NCI-H2171 (cell line): ENCODE measurements at places on chromosomes 6 and 20.

DNA sequence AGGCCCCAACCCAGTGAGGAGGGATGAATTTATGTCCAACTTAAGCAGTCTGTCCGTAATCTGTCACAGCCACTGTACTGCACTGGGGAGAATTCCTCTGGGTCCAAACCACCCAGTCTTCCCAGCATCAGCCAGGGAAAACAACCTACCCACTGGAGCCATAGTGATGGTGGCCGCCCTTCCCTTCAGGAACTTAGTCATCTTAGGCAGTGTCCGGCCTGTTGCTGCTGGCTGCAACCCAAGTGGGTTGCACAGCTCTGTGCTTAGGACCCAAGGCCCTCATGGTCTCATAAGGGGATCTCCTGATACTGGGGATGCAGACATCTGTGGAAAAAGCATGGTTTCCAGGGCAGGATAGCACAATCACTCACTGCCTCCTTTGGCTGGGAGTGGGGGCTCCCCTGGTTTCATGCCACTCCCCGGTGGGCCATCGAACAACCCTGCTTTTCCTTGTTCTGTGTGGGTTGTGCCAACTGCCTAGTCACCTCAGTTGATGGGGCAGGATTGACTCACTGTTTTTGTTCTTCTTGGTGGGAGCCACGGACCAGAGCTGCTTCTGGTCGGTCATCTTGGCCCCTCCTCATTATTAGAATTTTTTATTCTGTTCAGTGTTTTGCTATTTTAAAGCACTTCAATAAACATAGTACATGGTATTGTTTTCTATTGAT is 591.9 kb downstream of the DOK5 start:
- no peak for DNase-seq

GRCh38 chr6:11151488-11151887 is 40.0 kb upstream of the ERVFRD-1 start:
- DNase-seq = no peak

DNA sequence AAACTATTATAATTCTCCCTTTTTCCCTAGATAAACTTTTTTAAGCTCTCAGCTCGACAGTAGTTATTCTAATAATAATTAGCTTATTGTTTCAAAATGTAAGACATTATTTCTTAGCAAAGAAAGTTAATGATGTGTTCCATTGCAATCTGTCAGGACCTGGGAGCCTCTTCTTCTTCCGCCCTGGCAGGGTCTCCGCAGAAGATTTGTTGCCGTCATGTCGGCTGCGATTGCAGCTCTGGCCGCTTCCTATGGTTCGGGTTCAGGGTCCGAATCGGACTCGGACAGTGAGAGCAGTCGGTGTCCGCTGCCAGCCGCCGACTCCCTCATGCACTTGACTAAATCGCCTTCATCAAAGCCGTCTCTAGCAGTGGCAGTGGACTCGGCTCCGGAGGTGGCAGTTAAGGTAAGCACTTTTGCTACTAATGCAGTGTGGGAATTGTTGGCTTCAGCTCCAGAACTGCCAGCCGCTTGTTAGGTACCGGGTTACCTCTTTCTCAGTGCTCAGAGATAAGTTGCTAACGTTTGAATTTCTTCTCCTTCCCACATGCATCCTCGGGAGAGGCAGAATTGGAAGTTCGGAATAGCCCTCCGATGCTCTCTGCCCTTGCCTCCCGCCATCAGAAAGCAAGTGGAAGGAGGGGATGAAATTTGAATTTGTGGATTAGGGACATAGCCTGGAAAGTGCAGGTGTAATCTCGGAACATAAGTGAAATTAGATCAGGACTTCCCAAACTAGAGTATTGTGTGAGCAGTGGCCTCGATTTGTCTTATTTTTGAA is at the start of gene CDC40:
TSS of gene CDC40 (plus strand) at position 200 of the 781 bp plus-strand sequence. CDS start at position 218, 18 bp downstream.
- no peak for DNase-seq

- DNase-seq = no peak
Measured at GRCh38 chr20:9185511-9185910, 116.6 kb downstream of the PLCB4 start.

DNA sequence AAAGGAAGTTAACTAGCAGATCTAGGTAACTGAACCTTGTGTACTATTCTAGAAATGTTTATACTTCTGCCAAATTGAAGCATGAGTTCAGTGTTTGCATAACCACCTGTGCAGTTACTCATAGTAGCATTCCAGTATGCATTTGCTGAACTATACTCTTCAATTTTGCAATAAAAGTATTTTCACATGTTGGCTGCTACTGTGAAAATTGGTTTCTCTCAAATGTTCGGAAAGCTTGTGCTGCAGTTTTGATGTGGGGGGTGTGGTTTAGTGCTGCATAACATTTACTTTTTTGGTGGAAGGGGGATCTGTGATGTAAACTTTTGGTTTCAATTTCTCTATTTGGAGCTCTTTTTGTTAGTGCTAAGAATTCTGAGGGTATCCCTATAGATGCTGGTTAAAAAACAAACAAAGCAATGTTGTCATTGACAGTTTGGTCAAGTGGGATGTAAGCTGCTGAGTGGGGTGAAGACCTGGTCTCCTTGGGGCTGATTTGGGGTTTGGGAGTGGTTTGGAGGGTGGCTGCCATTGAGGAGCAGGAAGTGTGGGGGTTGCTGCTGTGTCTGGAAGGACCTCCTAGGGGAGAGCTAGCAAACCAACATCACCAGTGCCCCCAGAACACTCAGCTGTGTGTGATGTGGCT is 87.8 kb downstream of the CARMIL1 start:
- no peak for DNase-seq

- no peak for DNase-seq
Measured at GRCh38 chr6:6546318-6547109, 42.0 kb upstream of the LY86 start.

DNA sequence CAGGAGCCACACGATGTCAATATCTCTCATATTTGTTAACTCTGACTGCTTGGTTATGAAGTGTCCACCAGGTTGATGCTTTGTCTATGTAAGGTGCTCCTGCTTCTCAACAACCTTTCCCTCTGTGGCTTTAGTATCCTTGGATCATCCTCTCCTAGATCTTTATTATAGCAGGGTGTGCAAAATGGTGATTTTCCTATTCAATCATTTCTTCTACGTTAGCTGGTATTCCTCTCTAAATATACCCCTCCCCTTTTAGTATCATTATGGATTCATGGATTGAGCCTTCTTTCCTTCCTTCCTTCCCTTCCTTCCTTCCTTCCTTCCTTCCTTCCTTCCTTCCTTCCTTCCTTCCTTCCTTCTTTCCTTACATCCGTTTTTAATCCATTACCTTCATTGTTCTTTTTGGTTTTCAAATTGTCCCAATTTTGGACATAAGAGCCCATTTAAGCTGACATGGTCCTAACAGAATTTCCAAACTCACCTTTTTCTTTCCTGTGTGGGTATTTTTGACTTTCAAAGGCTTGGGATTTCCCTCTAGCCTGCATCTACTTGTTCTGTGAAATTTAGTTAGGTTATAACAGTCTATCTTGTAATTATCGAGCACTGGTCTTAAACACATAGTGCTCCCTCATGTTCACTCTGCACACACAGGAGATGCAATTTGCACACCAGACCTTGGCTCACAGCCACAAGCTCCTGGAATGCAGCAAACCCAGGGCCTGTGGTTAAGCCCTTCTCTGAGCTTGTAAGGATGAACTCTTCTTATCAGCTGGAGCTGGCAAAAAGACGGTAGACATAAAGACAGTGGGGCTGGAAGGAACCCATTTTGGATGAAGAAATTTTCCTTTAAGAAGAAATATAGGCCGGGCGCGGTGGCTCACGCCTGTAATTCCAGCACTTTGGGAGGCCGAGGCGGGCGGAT is 109.9 kb downstream of the SLC24A3 start:
- DNase-seq = no peak

DNA sequence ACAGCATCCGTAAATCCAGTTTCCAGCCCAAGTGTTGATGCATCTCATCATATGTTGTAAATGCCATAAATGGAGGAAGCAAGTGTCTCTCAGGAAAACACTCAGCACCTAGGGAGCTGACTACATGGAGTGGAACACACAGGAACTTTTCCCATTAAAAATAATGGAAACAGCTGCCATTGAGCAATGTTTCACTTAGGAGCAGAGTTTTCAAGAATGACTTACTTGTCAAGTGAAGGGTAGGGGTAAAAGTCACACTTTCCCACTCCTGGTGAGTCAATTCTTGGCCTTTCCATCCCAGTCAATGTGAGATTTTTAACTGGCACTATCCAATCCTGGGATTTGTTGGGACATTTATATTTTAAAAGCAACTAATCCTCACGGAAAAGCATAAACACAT is 119.4 kb upstream of the ASF1A start:
- no peak for DNase-seq

DNA sequence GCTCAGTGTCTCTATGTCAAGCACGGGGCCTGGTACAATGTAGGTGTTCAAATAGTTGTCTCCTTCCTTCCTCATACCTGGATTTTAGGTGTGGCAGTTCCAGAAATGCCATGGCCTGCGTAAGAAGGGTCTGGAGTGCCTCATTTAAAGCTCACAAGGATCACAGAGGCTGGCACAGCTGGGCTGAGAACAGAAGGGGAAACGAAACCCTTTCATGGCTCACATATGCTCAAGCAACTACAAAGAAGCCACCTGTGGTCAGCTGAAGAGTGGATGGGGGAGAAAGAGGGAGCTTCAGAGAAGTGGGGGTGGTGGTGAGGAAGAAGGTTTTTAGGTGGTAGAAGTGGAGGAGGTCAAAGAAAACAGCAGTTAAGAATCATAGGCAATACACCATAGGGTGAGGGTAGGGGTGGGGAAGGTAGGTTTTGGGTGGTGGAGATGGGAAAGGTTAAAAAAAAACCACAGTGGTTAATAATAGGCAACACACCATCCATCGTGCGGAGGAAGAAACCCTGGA is 17.0 kb upstream of the TOP1 start:
- DNase-seq = no peak

DNA sequence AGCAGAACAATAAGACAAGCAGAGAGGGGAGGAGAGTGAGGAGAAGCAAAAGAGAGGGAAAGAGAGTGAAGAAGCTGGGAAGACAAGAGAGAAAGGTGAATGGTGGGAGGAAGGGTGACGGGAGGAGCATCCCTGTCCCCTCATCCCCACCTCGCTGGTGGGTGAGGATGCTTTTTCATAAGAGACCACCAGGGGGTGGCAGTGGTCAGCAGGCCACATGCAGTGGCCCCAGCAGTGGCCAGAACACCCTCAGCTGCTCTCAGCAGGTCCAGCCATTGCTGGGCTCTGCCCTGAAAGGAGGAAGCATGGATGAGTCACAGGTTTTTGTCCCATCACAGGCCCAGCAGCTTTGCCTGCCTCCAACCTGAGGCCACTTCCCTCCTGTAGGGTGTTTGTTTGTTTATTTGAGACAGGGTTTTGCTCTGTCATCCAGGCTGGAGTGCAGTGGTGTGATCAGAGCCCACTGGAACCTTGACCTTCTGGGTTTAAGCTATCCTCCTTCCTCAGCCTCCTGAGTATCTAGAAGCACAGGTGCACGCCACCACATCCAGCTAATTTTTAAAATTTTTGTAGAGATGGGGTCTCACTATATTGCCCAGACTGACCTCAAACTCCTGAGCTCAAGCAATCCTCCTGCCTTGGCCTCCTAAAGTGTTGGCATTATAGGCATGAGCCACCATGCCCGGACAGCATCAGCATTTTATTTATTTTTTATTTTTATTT is 24.0 kb downstream of the FGD2 start:
- DNase-seq = no peak

DNA sequence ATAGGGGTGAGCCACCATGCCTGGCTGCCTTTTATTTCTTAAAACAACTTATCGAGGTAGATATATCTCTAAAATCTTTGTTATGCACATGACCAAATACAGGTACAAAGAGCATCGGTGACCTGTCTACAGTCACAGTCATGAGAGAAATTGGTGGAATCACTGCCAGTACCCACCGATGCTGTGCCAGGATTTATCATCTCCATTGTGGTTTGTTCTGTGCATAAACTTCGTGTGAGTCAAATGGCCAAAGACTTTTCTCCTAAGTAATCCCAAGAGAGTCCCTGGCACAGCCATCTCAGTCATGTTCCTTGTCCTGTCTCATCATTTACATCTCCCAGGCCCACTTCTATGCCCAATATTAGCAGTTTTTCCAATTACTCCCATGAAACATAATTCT is 9.0 kb downstream of the GSTA3 start:
- DNase-seq = no peak

DNA sequence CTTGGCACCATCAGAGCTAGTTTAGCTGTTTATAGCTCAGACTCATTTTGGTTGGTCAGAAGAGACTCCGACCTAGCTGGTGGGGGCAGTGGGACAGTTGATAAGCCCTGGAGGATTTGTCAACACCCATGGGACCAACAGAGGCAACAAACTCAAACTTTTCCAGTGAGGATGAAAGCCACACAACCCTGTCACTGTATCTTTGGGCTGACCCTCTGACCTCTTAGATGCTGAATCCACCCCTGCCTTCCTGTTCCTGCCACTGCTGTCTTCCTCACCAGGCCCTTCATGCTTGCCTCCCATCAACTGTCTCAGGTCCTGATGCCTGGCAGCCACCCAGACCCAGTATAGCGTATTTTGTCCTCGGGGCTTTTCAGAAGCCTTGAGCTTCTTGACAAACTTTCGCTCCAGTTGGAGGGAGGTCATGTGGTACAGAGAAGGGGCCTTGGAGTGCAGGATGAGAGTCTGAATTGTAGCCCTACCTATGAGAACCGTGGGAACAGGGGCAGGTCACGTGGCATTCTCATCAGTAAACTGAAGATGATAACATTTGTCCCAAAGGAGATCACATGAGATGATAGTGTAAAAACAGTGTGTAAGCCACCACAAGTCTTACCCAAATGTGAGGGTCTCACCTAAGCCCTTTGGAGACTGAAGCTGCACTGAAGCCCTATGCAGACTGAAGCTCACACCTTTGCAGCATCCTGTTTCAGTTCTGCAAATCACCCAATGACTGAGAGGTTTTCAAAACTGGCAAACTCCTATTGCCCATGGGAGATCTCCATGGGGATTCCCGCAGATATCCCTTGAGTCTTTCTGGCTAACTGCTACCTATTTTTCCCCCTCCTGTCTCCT is 72.0 kb upstream of the F13A1 start:
- no peak for DNase-seq

DNA sequence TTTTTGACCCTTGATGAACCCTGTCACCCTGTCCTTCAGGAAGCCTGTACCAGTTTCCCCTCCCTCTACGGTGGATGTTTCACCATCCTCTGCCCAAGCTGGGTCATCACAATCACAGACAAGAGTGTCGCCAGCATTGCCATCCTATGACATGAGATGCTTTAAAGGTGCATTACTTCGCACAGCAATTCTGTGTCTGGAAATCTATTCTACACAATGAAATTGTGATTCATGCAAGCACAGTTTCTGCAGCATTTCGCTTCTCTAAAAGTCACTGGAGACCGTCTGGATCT is 2.5 kb upstream of the ULBP2 start:
- DNase-seq = no peak

GRCh38 chr6:74603322-74604076 is 602.4 kb downstream of the COL12A1 start:
- no peak for DNase-seq
